Mesothelial cell of epicardium (in vitro differentiated cells): ENCODE measurements at places on chromosomes 3 and 15. TPM values are rescaled to one million over a fixed set of nuclear protein-coding genes. Genes with fewer than 3 reads are reported as not detected.

P2RY1 gene
- total RNA-seq: 7.3 to 8.9 TPM (median 8.5 TPM) in 3 replicates

ECE2 gene
- total RNA-seq: not detected in 3 replicates

ADGRG7 gene
- total RNA-seq: not detected in 3 replicates

SSUH2 gene
- total RNA-seq: 1.3 to 1.4 TPM (median 1.3 TPM) in 3 replicates

FANCD2OS gene
- total RNA-seq: not detected in 3 replicates

ZMYND10 gene
- total RNA-seq: 0.54 to 1.00 TPM (median 0.83 TPM) in 3 replicates

SLC15A2 gene
- total RNA-seq: 3.4 to 5.4 TPM (median 4.8 TPM) in 3 replicates

NLGN1 gene
- 3.1 to 4.2 TPM (median 3.7 TPM) in 3 replicates for total RNA-seq

HEMK1 gene
- total RNA-seq: 32.1 to 34.1 TPM (median 32.8 TPM) in 3 replicates

HGD gene
- total RNA-seq: 0.29 to 0.67 TPM (median 0.60 TPM) in 3 replicates

GOLGA6L4 gene
- total RNA-seq: 10.9 to 13.7 TPM (median 12.2 TPM) in 3 replicates

DLEC1 gene
- 1.3 to 1.8 TPM (median 1.4 TPM) in 3 replicates for total RNA-seq

DNA sequence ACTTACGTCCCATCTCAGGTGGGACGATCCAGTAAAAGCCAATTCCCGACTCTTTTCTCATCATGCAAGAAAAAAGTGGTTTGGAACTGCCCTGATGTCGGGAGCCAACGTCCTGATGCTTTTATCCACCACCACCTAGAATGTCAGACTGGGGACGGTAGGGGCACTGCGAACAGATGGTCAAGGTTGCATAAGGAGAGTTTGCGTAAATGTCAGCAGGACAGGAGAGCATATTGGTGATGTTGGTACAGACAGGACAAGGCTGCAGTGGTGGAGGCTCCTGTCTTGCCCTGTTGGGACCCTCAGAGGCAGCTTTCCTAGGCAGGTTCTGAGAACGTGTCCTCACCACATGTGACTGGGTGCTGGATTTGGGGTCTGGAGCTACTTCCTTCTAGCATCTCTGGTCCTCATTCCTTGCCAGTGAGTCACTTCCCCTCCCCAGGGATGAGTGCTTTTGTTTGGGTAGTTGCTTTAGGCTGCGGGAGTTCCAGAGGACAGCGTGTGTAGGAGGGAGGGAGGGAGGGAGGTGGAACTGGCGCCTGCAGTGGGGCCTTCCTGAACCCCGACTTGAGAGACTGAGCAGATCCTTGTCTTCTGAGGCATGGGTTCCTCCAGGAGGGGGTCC lies 21.0 kb downstream of the THSD4 start:
- no peak for DNase-seq

- no peak for DNase-seq
Measured at GRCh38 chr15:80436511-80437307, 32.5 kb downstream of the ARNT2 start.

- no peak for DNase-seq
Measured at GRCh38 chr3:42492508-42493080, 9.8 kb upstream of the VIPR1 start.

- DNase-seq: no peak
Measured at GRCh38 chr3:7682822-7683229, 818.8 kb upstream of the LMCD1 start.

GRCh38 chr15:82044373-82045178 lies 1.2 kb downstream of the MEX3B start:
- peak; percentile 62 for DNase-seq

DNA sequence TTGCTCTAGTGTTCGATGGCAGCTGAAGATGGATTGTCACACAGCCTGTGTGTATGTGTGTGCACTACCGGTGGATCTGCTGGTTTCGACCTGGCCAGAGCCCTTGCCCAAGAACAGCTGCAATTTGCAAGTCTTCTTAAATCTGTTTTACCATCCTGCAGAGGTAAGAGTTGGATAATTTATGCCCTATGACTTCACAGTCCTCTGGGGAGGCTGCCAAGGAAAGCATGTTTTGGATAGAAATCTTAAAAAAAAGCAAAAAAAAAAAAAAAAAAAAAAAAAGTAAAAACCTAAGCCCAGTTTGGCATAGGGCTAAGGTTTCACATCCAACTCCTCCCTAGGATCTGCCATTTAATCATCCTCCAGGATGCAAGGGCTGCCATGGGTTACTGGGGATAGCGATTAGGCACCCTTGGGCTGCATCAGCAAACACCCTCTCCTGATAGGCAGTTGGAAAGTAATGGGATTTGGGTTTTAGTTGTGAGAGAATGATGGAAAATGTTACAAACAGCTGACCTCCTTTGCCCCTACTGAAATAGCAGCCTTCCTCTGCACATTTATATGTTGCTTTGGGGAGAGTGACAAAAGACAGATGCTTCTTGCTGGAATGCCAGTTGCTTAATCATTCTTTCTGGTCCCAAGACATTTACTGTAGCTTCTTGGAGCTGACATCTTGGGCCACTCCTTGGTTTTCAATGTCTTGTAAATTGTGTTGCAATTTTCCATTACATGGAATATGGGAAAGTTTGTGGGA lies 35.4 kb downstream of the CD200R1L start:
- DNase-seq: no peak

- DNase-seq: no peak
Measured at GRCh38 chr15:70125605-70126004, 27.9 kb upstream of the TLE3 start.

GRCh38 chr3:194998417-194998816 lies 272.5 kb downstream of the XXYLT1 start:
- DNase-seq: no peak

- no peak for DNase-seq
Measured at GRCh38 chr3:42942693-42943092, 36.4 kb upstream of the GASK1A start.

DNA sequence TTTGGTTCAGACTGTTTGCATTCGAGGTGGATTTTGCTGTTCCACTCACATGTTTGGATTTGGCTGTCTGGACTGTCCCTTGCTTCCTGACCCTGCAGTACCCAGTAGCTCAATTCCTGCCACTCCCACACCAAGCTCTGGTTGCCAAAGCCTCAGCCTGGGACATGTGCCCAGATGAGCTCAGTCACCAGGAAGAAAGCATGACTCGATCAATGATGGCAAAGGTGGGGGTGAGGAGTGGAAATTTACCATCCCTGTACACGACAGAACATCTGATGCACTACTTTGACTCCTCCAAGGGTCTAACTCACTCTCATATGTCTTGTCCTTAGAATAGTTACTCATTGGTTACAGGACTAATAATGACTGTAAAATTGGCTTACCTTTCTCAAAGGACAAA lies 45.2 kb downstream of the ZNF385D start:
- DNase-seq: no peak

GRCh38 chr15:89805241-89806209 lies 9.1 kb downstream of the ANPEP start:
- no peak for DNase-seq

DNA sequence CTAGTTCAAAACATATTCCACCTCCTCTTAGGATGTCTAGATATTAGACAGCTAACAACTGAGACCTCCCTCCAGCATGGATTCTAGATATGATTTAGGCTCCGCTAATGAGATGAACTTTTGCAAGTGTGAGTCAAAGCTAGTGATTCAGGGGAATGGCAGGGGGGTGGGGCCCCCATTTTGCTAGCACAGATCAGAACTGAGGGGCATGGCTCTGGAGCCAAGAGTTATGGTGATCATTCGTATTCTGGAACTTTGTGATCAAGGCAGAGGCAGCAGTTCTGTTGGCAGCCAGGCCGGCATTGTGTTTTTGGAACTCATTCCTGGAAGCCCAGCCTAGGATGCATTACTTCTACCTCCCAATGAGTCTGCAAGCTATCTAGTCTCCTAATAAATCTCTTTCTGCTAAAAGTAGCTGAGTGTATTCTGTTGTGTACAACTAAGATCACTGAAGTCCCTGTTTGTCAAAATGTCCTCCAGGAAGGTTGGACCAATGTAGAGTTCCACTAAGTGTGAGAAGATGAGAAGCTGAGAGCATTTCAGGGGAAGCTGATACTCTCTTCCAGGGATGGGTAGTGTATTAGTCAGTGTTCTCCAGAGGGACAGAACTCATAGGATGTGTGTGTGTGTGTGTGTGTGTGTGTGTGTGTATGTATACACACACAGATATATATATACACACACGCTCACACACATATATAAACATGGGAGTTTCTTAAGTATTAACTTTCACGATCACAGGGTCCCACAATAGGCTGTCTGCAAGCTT lies 312.7 kb downstream of the TLE3 start:
- DNase-seq: no peak

DNA sequence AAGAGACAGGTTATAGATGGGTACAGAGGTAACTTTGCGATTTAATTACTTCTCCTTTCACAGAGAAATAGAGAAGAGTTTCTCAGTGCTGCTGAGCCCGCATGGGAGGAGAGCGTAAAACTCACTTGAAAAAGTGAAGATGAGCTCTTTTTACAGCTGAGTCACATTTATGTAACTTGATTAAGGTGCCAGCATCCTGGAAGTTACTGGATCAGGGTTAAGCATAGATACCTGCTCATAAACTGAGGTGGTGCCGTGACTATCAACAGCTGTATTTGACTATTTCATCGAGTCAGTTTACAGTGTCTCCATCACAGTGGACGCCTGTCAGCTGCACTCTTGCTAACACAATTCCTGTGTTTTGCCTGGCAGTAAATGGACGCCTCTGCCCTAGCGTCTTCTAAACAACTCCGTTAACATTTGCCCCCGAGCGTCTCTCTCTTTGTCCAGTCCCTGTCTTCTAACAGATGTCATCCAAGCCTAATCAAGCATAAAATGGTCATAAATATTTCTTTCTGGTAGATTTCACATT lies 414.6 kb downstream of the FOXP1 start:
- no peak for DNase-seq

DNA sequence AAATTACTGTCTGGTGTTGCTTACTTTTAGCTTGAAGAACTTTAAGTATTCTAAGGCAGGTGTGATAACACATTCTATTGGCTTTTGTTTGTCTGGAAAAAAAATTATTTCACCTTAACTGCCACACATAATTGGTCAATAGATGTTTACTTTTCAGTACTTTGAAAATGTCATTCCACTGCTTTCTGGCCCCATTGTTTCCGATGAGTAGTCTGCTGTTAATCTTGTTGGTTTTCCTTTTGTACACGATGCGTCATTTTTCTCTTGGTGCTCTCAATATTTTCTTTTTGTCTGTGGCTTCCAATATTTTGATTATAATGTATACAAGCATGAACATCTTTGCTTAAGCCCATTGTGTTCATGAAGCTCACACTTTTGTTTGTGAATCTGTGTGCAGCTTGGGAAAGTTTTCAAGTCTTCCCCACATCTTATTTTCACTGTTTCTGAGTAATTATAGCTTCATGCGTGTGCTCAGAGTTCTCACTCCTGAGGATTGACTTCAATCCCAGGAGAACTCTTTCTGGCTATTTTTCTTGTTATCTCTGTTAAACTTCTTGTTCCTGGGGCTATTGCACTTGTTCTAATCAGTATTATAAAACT lies 664.7 kb downstream of the IGSF11 start:
- DNase-seq: no peak

GRCh38 chr3:47000922-47001730 lies 21.7 kb downstream of the NBEAL2 start:
- DNase-seq: no peak

- no peak for DNase-seq
Measured at GRCh38 chr3:195105841-195106417, 165.0 kb downstream of the XXYLT1 start.

- DNase-seq: no peak
Measured at GRCh38 chr15:34708422-34708821, 46.4 kb downstream of the GJD2 start.

DNA sequence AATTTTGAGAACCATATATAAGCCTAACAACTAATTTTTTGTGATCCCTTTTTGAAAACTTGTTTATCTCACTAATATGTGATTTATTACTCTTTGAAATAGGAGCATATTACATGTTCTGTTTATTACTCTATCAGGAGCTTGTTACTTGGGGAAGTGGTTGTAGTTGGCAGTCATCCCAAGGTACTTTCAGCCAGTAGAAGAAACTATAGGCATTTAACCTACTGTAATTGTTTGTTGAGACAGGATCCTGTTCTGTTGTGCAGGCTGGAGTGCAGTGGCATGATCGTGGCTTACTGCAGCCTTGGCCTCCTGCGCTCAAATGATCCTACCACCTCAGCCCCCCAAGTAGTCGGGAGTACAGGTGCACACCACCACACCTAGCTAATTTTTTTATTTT lies 195.6 kb downstream of the TCF12 start:
- no peak for DNase-seq

DNA sequence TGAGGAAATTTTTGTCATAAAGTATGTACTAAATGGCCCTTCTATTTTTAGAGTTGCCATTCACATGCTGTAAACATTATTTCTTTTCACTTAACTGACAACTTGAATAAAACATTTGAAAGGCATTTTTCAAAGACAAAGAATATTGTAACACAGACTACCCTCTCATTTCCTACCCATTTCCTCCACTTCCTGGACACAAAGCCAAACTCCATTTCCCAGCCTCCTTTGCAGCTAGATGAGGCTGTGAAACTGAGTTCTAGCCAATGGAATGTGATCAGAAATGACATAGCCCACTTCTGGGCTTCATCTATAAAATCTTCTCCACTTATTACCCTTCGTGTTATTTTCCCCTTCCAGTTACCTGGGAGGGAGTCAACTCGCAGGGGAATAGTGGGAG lies 288.9 kb upstream of the DPH6 start:
- DNase-seq: no peak

GRCh38 chr15:38651328-38652038 lies 86.9 kb upstream of the RASGRP1 start:
- no peak for DNase-seq

GRCh38 chr3:49901366-49902339 lies 2.0 kb downstream of the MST1R start:
- DNase-seq: no peak

GRCh38 chr3:124926426-124927101 lies 8.0 kb downstream of the MUC13 start:
- no peak for DNase-seq
